ENCODE measurements at places on chromosomes 12 and 14.

DNA sequence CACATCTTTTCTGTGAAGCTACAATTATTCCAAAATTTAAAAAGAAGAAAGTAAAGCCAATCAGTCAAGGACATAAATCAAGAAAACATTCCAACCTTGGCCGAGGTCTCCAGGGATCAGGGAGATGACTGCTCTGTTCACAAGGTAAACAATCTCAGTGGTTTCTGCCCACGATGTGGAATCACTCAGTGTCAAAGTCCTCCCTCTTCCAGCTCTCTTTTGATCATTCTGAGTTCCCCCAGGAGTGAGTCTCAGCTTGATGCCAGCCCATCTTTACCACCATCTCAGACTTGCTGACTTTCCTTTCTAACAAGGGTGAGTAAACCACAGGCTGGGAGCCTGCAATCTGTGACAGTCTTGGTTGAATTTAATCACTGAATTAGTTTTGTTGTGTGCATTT is 4.8 kb upstream of the SERPINA9 start:
- DNase-seq = no peak

GRCh38 chr12:80415466-80415865 is 28.6 kb upstream of the PTPRQ start:
- no peak for DNase-seq

- no peak for DNase-seq
These were observed 524.1 kb upstream of the FBXO33 start for GRCh38 chr14:39956372-39956771.

DNA sequence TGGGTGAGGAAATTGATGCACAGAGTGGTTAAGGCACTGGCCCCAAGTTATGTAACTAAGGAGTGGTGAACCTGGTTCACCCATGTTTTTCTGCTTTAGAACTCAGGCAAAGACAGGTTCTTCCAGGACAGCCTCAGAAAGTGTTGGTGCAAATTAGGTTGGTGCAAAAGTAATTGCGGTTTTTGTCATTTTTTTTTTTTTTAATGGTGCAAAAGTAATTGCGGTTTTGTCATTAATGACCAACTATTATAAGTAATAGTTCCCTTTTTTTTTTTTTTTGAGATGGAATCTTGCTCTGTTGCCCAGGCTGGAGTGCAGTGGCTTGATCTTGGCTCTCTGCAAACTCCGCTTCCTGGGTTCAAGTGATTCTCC is 5.2 kb upstream of the SSH1 start:
- no peak for DNase-seq

DNA sequence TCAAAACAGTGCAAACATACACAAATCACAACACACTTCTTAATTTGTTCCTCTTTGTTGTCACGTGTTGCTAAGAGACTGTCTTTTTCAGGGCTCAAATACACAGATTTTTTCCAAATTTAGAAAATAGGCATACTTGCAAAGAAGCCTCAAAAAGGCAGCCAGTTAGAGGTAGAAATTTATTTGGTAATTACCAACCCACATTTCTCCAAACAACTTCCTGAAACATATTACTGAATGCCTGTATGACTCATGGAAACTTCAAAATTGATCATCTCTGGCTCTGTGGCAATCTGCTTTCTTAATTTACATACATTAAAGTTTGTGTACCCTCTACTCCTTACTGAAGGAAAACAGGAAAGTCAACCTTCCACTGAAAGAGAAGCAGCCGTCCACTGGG is 36.4 kb downstream of the PPM1H start:
- DNase-seq = no peak

GRCh38 chr12:124359671-124360581 is 65.0 kb downstream of the RFLNA start:
- peak; percentile 88 for DNase-seq

- no peak for DNase-seq
These were observed 56.1 kb downstream of the BMP4 start for GRCh38 chr14:53900499-53900898.

DNA sequence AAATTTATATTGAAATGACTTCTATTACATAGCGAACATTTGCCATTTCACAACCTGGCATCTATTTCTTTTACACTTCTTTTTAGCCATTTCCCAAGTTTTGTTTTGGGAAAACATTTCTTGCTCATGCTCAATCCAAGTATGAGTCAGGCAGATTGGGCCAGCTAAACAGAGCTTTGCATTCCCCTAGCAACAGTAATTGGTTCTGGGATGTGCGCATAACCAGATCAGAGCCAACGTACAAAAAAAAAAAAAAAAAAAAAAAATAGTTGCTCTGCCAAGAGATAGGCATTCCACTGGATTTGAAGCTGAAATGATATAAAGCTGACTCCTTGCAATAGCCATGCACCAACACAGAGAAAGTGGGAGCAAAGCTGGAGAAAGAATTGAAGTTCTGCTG is 37.5 kb downstream of the PLCZ1 start:
- DNase-seq = no peak

DNA sequence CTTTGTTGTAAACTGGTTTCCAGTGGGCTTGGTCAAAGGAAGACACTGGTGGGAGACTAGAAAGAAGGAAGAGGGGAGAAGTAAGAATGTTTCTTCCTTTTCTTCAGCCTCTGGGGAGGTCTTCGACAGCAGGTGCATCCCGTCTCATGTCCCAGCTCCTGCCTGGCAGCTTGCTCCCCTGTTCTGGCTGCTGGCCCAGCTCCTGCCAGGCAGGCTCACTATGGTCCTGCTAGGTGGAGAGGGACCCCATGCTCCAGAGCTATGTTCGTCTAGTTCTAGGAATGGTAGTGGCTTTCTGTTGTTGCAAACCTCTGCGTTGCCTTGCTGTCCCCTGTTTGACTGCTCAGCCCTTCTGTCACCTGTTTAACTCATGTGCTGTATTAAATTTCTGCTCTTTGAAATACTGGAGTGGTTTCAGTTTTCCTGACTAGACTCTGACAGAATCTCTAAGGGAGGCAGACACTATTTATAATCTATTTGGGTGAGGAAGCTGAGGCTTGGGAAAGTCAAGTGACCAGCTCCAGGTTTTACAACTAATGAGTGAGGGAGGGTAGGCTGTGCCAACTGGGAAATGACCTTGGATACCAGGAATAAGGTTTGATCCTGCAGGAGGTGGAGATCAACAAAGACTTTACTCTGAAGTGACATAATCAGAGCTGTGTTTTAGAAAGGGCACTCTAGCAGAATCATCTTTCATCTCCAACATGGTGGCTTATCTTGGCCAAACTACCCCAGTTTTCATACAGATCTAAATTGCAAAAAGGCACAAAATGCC is 94.7 kb upstream of the DDHD1 start:
- DNase-seq = no peak

- no peak for DNase-seq
These were observed 78.7 kb downstream of the KSR2 start for GRCh38 chr12:117890137-117890536.

GRCh38 chr12:78880078-78880477 is 15.5 kb downstream of the SYT1 start:
- no peak for DNase-seq

- no peak for DNase-seq
These were observed 2.4 kb downstream of the FGFR1OP2 start for GRCh38 chr12:26940516-26941214.

All from DMS153 (cell line).